HFFc6 (cell line): ENCODE measurements at places on chromosomes 1 and 21. TPM values are rescaled to one million over a fixed set of nuclear protein-coding genes. Genes with fewer than 3 reads are reported as not detected.
A peak's percentile ranks its signal among the peaks of the same experiment; 100 is the strongest.

C1QB gene
- total RNA-seq = not detected in 3 replicates

- no peak overlapping the region for H3K4me3 ChIP-seq
- H3K27ac ChIP-seq = no peak overlapping the region
- no peaks in the 10 kb centered on the region; the same call in 1 of the 2 replicates for H3K27me3 ChIP-seq
- DNase-seq = no peak
Observed at GRCh38 chr1:227161470-227161869, 156.8 kb downstream of the CDC42BPA start.

GRCh38 chr21:34900376-34900775 is 148.7 kb downstream of the RUNX1 start:
- no peaks in the 10 kb centered on the region for H3K27me3 ChIP-seq
- peak overlapping the region; percentile 9; the same call in 1 of the 2 replicates for H3K27ac ChIP-seq
- peaks cover 11% of the 10 kb centered on the region for H3K4me1 ChIP-seq
- no peak overlapping the region for H3K4me3 ChIP-seq
- DNase-seq = peak; percentile 78

GRCh38 chr21:15210235-15210678 is 145.5 kb upstream of the NRIP1 start:
- H3K27me3 ChIP-seq = peaks cover 2% of the 10 kb centered on the region
- H3K27ac ChIP-seq = no peak overlapping the region
- no peak for DNase-seq
- no peak overlapping the region for H3K4me3 ChIP-seq
- no peaks in the 10 kb centered on the region; the same call in 1 of the 2 replicates for H3K4me1 ChIP-seq

GRCh38 chr21:24826822-24827221 is 780.5 kb downstream of the MRPL39 start:
- H3K27me3 ChIP-seq = no peaks in the 10 kb centered on the region; the same call in 1 of the 2 replicates
- no peaks in the 10 kb centered on the region for H3K4me1 ChIP-seq
- DNase-seq = no peak

DNA sequence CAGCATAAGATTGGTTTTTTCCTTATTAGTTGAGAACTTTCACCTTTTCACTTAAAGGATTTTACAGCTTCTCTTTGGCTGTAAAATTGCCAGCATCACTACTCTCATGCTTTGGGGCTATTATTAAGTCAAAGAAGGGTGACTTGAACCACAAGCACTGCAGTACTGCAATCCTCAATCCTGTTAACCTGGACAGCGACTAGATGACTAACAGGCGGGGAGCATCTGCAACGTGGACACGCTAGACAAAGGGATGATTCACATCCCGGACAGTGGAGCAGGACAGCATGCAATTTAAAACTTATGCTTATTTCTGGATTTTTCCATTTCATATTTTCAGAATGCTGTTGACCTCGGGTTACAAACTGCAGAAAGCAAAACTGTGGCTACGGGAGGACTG is 8.1 kb downstream of the ARV1 start:
- peak; percentile 91 for DNase-seq
- peak overlapping the region; percentile 29; the same call in 1 of the 2 replicates for H3K4me3 ChIP-seq
- no peaks in the 10 kb centered on the region; the same call in 1 of the 2 replicates for H3K27me3 ChIP-seq
- peaks cover 17% of the 10 kb centered on the region for H3K4me1 ChIP-seq
- peak overlapping the region; percentile 80 for H3K27ac ChIP-seq

MSH4 gene
- total RNA-seq = not detected in 3 replicates

GRCh38 chr1:41122851-41123518 is 101.5 kb upstream of the SLFNL1 start:
- peaks cover 1% of the 10 kb centered on the region; the same call in 1 of the 2 replicates for H3K36me3 ChIP-seq
- peak; percentile 90 for DNase-seq
- H3K4me3 ChIP-seq = no peak overlapping the region
- peaks cover 16% of the 10 kb centered on the region for H3K4me1 ChIP-seq
- no peaks in the 10 kb centered on the region for H3K27me3 ChIP-seq

RNU1-2 gene
- total RNA-seq = 1,670 to 3,248 TPM (median 1,896 TPM) in 3 replicates

DNA sequence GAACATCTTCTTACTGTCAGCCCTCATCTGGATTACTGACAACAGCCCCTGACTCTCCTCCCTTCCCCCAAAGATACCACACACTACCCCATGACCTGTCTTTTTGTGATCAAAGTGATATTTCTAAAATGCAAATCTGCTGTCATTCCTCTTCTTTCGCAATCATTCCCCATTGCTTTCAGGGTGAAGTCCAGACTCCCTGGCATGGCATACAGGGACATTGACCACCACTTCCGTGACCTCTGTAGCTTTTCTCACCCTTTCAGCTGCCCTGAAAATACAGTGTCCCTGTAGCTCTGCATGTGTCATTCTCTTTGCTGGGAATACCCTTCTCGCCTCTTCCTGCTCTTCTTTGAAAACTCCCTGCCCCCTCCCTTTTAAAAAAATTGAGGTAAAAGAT is 4.1 kb downstream of the SERINC2 start:
- peak overlapping the region; percentile 40 for H3K27ac ChIP-seq
- peaks cover 33% of the 10 kb centered on the region for H3K36me3 ChIP-seq
- peaks cover 70% of the 10 kb centered on the region for H3K4me1 ChIP-seq

DNA sequence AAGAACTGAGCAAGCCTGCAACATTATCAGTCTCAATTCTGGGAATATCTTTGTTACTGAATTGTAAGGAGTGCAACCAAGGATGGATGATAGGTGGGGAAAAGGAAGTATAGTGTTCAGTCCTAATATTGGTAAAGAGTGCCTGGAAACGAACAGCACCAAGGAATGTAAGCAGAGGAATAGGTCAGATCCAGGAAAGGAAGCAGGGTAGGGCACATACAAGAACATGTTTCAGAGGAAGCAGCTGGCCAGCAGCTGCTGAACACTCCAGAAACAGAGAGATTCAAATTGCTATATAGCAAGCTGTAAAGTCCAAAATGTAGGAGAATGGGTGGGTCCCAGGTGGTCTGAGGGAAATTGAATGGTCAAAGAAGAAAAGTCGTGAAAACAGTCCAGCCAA is 37.9 kb downstream of the CRB1 start:
- no peaks in the 10 kb centered on the region for H3K36me3 ChIP-seq
- H3K27ac ChIP-seq = no peak overlapping the region
- no peaks in the 10 kb centered on the region for H3K27me3 ChIP-seq
- no peak for DNase-seq
- H3K4me1 ChIP-seq = peaks cover 21% of the 10 kb centered on the region
- no peak overlapping the region for H3K4me3 ChIP-seq

CELA2B gene
- total RNA-seq = not detected in 2 replicates

DNA sequence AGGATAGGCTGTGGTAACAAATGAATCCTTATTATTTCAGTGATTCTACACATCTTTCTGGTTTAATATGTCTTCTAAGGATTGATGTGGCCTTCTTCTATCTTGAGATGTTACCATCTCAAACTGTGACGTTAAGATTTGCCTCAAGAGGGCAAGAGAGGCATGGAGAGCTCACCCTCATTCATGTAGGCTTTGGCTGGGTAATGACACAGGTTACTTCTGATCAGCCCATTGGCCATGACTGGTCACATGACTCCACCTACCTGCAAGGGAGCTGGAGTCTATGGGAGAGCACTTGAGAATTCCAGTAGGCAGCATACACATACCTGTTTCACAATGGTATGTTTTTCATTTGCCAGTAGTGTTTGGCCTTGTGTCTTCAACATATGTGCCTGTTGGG is 30.0 kb downstream of the CACHD1 start:
- peaks cover 34% of the 10 kb centered on the region for H3K4me1 ChIP-seq
- H3K4me3 ChIP-seq = no peak overlapping the region
- H3K27me3 ChIP-seq = no peaks in the 10 kb centered on the region

- no peak overlapping the region for H3K27ac ChIP-seq
- H3K36me3 ChIP-seq = no peaks in the 10 kb centered on the region
- H3K4me1 ChIP-seq = peaks cover 13% of the 10 kb centered on the region
- H3K4me3 ChIP-seq = no peak overlapping the region
- no peak for DNase-seq
Observed at GRCh38 chr1:89629146-89629545, 3.8 kb upstream of the LRRC8C start.

DNA sequence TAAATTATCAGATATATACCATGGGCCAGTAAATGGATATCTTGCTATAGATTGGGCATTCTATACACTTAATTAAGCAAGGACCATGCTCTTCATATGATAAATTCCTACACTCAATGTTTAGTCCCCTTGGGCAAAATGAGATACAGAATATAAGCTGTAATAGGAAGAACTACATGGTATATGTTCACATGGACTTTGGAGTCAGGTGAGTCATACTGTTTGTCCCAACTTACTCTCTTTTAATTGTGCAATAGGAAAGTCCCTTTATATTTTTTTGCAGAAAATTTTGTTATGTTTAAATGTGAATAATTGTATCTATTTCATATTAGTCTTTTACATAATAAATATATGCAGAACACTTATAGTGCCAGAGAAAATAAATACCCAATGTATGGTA is 820.2 kb upstream of the ADAMTS5 start:
- H3K4me3 ChIP-seq = no peak overlapping the region
- no peaks in the 10 kb centered on the region for H3K36me3 ChIP-seq
- no peaks in the 10 kb centered on the region for H3K4me1 ChIP-seq
- H3K27me3 ChIP-seq = peaks cover 8% of the 10 kb centered on the region
- no peak overlapping the region for H3K27ac ChIP-seq
- DNase-seq = no peak

DNA sequence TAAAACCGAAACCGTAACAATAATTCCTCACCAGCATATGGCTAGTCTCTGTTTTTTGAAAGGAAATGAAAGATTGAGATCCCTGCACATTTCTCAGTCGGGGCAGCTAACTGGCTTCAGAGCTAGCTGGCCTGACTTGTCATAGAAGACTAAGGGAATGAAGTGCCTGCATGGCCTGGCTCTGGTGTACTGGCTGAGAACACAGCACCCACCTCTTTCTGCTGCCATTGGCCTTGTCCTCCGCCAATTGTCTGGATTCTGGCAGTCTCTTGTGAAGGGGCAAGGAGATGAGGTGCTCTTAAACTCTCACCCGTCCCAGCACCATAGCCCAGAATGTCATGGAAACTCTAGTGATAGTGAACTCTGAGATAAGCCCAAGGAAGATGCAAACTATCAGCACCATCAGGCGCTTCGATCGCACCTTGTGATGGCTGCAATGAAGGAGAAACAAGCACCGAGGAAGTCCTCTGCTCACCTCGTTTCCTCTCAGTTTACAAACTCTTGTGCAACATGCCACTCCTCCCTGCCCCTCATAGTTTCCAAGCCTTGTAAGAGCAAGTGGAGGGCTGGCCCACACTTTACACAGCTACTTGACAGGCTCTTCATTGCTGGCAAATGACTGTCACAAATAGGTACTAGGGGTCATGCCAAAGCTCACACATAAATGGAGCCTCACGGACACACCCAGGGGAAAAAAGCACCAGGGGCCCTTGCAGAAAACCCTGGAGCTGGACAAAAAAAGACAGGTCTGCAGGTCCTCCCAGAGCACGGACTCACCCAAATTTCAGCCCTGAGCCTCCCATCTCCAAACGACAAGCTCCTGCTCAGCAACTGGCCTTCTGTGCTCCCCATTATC is 16.4 kb downstream of the INPP5B start:
- H3K27me3 ChIP-seq = no peaks in the 10 kb centered on the region; the same call in none of the 2 replicates
- peaks cover 44% of the 10 kb centered on the region for H3K4me1 ChIP-seq
- DNase-seq = no peak
- peak overlapping the region; percentile 67 for H3K27ac ChIP-seq
- peak overlapping the region; percentile 91 for H3K4me3 ChIP-seq

IL10 gene
- not detected in 3 replicates for total RNA-seq

TCEA3 gene
- 6.1 to 7.0 TPM (median 6.2 TPM) in 3 replicates for total RNA-seq

DNA sequence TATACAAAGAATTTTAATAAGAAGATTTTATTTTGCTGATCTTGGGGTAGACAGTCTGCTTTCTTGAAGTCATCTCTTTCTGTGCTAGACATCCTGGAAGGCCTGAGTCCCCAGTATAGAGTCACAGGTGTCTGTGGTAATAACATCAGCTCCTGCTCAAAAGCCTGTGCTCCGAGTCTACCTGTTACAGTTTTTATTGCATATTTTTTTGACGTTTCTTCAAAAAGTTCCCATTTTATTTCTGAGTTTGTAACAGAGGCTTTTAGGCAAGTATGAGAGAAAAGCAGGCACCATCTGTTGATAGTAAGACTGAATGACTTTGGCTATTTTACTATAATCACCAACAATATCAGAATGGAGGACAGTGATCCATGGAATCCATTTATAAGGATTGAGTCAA is 58.0 kb upstream of the WDR26 start:
- no peak overlapping the region for H3K4me3 ChIP-seq
- no peak for DNase-seq
- H3K27ac ChIP-seq = no peak overlapping the region

- no peaks in the 10 kb centered on the region for H3K36me3 ChIP-seq
- peak within 1 kb of the TSS; percentile 83 for H3K4me3 ChIP-seq
- DNase-seq = peak; percentile 88
- peaks cover 5% of the 10 kb centered on the region for H3K27me3 ChIP-seq
- peak within 1 kb of the TSS; percentile 93 for H3K27ac ChIP-seq
Observed at GRCh38 chr1:999725-1000356, at the start of gene HES4. HES4 (minus strand) TSS chr1:1000097; CDS start chr1:999973, 124 bp downstream.

DNA sequence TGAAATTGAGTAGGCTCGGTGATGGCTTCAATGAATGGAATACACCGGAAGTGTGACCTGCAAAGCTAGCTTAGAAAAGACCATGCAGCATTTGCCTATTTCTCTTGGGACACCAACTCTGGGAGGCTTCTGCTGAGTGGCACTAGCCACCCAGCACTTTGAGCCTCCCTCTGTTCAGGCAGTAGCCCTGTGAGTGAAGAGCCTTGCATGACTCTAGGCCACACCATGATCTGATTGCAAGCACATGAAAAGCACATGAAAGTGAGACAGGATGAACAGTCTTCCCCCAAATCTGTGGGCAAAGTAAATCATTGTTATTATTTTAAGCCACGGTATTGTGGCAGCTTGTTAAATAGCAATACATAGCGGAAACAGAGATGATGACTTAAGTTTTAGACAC is 2.8 kb downstream of the CD48 start:
- no peaks in the 10 kb centered on the region for H3K4me1 ChIP-seq
- peaks cover 2% of the 10 kb centered on the region for H3K27me3 ChIP-seq
- no peak overlapping the region for H3K27ac ChIP-seq
- H3K4me3 ChIP-seq = no peak overlapping the region
- no peak for DNase-seq

EMC1 gene
- 86.5 to 93.3 TPM (median 93.3 TPM) in 3 replicates for total RNA-seq

GRCh38 chr1:173742203-173742886 is 27.6 kb downstream of the KLHL20 start:
- H3K27me3 ChIP-seq = no peaks in the 10 kb centered on the region; the same call in 1 of the 2 replicates
- H3K36me3 ChIP-seq = peaks cover 17% of the 10 kb centered on the region
- 0 out of 2 replicates have a peak, but pooled peaks cover 1% of the 10 kb centered on the region for H3K4me1 ChIP-seq
- H3K27ac ChIP-seq = no peak overlapping the region
- no peak overlapping the region for H3K4me3 ChIP-seq

CELA2A gene
- total RNA-seq = not detected in 3 replicates

DNA sequence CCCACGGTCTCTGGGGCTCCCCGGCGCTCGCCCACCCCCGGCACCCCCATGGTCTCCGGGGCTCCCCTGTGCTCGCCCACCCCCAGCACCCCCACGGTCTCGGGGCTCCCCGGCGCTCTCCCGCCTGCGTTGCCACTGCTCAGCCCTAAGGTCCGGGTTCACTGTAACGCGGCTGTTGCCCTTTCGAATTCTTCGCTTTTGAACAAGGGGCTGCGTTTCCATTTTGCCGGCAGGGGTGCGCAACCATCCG is 5.2 kb upstream of the FTCD start:
- DNase-seq = no peak
- peaks cover 6% of the 10 kb centered on the region for H3K27me3 ChIP-seq
- no peak overlapping the region for H3K27ac ChIP-seq
- no peak overlapping the region for H3K4me3 ChIP-seq
- no peaks in the 10 kb centered on the region for H3K36me3 ChIP-seq

HPCAL4 gene
- total RNA-seq = not detected in 3 replicates

GRCh38 chr1:54547601-54548388 is at the start of gene ACOT11:
ACOT11 (plus strand) TSS chr1:54548228; CDS start chr1:54548310, 82 bp downstream.
- H3K4me1 ChIP-seq = peaks cover 19% of the 10 kb centered on the region
- H3K4me3 ChIP-seq = no peak within 1 kb of the TSS
- H3K36me3 ChIP-seq = no peaks in the 10 kb centered on the region
- no peaks in the 10 kb centered on the region; the same call in none of the 2 replicates for H3K27me3 ChIP-seq

- H3K4me1 ChIP-seq = peaks cover 7% of the 10 kb centered on the region
- DNase-seq = no peak
- H3K36me3 ChIP-seq = no peaks in the 10 kb centered on the region
- no peak overlapping the region for H3K4me3 ChIP-seq
Observed at GRCh38 chr1:64323882-64324281, 120.5 kb downstream of the UBE2U start.

RNU1-3 gene
- total RNA-seq = 1,400 to 2,630 TPM (median 1,564 TPM) in 3 replicates
